ENCODE measurements at places on chromosomes 12 and 14.
A peak's percentile ranks its signal among the peaks of the same experiment; 100 is the strongest.

GRCh38 chr14:59254146-59254910 lies 65.9 kb downstream of the DAAM1 start:
- DNase-seq, result no peak

DNA sequence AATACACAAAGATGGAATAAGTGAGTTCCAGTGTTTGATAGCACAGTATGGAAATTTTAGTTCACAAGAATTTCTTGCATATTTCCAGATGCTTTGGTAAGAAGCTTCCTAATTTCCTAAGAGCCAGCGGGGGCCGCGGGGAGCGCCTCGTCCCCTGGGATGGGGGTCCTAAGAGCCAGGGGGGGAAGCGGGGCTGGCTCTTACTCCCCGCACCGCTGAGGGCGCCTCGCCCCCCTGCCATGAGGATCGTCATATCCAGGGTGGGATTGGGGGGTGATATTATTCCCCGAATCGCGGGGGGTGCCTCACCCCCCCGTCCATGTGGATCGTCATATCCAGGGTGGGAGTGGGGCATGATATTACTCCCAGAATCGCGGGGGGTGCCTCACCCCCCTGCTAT lies 100.5 kb upstream of the GNG2 start:
- no peak for DNase-seq

DNA sequence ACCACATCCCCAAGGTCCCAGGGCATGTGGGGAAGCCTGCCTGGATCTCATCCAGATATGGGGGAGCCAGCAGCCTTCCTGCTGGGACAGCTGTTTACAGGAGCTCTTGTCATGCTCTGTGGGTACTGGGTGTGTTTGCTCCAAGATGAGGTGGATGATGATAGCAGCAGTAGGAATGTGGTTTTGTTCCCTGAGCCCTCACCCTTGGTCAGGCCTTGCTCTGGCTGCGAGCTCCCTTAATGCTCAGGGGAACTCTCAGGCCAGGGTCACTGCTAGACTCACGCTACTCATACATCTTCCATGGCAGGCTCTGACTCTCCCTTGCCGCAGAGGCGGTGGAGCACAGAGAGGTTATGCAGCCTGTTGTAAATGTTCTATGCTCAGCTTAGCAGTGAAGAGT lies 990.3 kb downstream of the AACS start:
- DNase-seq, result no peak

GRCh38 chr14:58426670-58427280 lies 556 bp downstream of the TIMM9 start:
- no peak for DNase-seq

DNA sequence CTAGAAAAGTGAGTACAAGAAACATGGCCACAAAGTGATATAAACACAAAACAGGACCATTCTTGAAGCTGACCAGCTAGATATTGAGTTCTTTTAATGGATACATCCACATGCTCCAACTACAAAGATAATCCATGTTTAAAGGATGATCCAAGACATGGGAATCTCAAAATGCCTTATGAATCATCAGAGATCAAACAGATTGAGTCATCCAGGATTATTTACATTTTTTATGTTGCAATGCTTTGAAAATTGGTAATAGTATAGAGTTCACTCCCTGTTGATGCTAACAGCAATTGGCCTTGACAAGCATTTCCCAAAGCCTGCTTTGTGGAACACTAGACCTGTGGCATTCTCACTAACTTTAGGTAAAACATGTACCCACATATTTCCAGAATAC lies 293.0 kb upstream of the TBX3 start:
- no peak for DNase-seq

- no peak for DNase-seq
Measured at GRCh38 chr14:56844406-56845002, 34.2 kb upstream of the OTX2 start.

- DNase-seq, result no peak
Measured at GRCh38 chr14:57066887-57067513, 201.7 kb downstream of the EXOC5 start.

- DNase-seq, result no peak
Measured at GRCh38 chr12:66669541-66669940, 9.3 kb downstream of the GRIP1 start.

GRCh38 chr12:89089264-89089663 lies 263.0 kb downstream of the DUSP6 start:
- DNase-seq, result no peak

DNA sequence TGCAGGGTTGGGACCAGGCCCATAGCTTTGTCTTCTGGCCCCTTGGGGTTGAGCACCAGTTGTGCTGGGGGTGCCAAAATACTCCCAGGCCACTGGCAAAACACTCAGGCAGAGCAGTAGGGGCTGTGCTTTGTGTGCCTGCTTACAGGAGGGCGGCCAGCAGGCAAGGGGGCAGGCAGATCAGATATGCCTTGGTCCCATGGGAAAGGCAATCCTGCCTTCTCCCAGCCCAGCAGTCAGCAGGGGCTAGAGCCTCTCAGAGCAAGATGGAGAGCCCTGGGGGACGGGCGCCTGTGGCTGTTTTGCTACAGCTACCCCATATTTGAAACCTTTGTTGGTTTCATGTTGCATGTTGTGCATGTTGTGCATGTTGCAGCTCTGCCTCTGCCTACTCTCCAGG lies 36.2 kb upstream of the TMX1 start:
- DNase-seq, result no peak

GRCh38 chr12:106984588-106985137 lies 2.3 kb downstream of the MTERF2 start:
- DNase-seq, result no peak

GRCh38 chr12:112974904-112975303 lies 3.4 kb upstream of the OAS2 start:
- DNase-seq, result no peak

GRCh38 chr14:90625445-90625844 lies 190.8 kb downstream of the TTC7B start:
- DNase-seq, result no peak

DNA sequence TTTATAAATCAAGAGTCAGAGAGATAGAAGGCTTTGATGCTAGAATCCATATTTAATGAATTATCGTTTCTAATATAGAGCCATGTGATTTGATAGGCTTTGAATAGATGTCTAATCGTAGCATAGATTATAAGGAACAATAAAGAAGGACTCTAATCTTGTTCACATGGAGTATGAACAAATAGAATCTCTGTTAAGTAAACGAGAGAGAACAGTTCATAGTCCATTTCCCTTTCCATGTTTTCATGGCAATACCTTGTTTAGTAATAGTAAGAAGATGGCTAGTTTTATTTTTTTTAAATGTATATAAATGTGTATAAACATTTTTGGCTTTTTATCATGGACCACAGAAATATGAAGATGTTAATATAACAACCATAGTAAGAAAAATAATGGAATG lies 32.3 kb upstream of the RAD51AP1 start:
- no peak for DNase-seq

GRCh38 chr12:131116468-131117117 lies 162.9 kb downstream of the ADGRD1 start:
- DNase-seq, result no peak

DNA sequence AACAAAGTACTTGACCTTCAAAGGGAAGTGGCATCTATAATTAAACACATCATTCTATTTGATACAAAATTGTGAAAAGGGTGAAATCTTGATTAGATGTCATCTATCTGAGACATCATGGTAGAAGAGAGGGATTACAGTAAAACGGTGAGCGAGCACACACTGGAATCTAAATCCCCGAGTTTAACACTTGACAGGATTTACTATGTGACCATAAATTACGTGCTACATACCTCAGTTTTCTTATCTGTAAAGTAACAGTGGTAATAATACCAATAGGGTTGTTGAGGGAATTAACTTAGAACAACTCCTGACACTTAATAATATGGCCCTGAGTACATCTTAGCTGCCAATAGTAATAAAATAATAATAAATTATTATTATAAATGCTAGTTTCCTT lies 13.3 kb downstream of the USP44 start:
- DNase-seq, result no peak

DNA sequence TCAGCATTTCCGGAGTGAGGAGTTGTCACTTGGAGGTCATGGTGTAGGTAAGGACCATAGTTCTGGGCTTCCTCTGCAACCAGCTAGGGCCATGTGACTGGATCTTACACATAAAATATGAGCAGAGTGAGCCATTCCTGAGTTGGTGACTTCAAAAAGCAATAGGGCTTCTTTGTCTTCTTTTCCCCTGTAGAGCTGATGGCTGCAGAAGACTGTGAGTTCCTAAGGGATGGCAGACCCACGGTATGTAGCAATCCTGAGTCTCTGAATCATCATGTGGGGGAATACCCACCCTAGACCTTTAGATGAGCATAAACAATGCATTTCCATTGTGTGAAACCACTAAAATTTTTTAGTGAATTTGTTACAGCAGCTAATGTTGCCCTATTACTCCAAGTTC lies 151.1 kb upstream of the TBX3 start:
- no peak for DNase-seq

DNA sequence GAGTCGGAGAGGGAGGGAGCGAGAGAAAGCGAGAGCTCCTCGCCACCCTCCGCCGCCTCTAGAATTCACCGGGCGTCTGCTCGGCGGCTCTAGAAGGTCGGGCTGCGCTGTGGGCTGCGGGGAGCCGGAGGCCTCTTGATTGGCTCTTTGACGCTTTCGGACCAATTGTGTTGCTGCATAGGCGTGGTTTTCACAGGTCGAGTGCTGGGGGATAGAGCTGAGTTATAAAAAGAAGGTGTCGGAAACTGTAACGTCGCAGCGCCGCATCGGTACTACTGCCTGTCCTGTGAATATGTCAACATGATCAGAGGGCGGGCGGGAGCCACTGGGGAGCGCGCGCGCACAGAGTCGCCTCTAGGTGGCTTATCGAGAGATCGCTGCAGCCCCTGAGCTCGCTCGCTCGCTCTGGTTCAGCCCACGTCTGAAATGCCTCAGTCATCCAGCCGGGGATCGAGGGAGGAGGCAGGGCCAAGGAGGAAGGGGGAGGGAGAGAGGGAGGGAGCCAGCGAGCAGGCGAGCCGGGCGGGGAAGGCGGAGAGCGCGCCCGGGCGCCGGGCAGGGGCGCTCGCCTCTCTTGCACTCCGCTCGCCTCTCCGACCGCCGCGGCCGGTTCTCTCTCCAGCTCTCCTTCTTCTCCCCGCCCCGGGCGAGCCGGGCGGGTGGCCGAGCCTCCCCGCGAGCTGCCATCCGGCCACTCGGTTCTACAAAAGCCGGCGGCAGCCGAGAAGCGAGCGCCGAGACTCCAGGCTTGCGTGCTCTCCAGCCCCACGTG lies at the start of gene TBX3:
Gene TBX3 (minus strand): TSS at position 78 of the 772 bp plus-strand sequence. CDS start 975 bp downstream, outside the sequence.
- DNase-seq, result peak; percentile 99

- no peak for DNase-seq
Measured at GRCh38 chr14:65949711-65950516, 536.3 kb upstream of the CCDC196 start.

DNA sequence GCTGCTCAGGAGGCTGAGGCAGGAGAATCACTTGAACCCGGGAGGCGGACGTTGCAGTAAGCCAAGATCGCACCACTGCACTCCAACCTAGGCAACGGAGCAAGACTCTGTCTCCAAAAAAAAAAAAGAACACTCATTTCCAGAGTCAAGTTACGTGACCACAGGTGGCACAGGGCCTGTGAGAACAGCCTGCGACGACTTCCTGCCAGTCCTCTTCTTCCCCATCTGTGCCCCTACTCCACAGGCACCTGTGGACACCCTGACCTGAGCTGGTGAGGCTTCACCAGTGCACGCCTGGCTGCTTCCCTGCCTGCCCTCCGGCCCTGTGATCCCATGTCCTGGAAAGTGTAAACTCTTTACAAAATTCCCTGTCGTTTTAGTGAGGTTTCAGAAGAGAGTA lies 77.7 kb downstream of the PPP2R5C start:
- no peak for DNase-seq

DNA sequence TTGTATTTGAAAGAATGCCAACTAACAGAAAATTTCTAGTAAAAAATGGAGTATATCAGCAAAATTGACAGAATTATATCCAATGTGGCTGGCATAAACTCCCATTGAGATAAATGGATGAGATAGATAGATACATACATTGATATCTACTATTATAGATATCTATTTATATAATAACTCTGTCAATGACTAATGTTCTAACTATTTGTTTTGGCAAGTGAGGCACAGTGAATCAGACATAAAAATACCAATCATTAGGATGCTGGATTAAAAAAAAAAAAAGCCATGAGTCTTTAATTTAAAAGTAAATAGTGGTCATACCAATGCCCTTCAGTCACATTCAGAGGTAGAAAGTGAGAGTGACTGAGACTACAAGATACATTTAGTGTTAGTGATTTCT lies 33.7 kb upstream of the GLIPR1 start:
- no peak for DNase-seq

GRCh38 chr12:110813285-110813684 lies 33.5 kb upstream of the CCDC63 start:
- no peak for DNase-seq

DNA sequence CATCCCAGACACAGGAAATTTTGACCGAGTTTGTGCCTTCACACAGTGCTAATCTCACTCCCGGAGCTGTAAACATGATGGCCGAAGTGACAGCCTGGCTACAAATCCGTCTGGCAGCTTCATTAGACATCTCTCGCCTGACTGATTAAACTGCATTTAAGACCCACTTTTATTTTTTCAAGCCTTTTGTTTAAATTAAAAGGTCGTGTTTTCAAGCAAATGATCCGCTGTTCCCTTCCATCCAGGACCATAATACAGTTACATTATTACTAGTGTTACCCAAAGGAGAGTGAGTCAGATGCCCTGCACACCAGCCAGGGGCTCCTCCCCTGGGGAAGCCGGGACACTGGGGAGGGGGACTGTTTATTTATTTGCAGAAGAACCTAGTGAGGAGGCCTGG lies 200.2 kb downstream of the EXOC5 start:
- no peak for DNase-seq

- no peak for DNase-seq
Measured at GRCh38 chr14:50906326-50907065, 34.6 kb downstream of the ABHD12B start.

DNA sequence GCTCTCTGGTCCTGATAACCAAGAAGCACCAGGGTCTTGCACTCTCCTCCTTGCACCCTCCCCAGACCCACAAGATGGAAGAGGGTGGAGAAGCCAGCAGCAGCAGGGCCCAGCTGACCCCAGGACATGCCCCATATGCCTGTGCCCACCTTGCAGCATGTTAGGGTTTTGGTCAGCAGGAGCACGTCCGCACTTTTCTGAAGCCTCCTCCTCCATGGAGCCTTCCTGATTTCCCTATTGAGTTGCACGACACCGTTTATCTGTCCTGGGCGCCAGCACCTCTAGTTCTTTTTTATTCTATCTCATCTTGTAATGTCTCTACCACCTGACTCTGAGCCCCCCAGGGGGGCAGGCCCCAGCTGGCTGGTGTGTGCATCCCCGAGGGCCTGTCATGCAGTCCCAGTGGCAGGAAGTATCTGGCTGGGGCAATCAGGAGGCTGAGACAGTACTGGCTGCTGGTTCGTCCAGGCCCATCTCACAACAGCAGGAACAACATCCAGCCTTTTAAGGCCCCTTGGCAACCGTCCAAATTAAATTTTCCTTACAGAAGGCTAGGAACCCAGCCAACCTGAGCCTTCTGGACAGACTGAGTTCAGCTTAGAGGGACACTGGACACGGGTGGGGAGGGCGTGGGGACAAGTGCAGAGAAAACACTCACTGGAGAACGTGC lies 39.6 kb downstream of the CCDC85C start:
- no peak for DNase-seq

GRCh38 chr12:131894313-131894860 lies at the start of gene ULK1:
Gene ULK1 (plus strand): TSS chr12:131894622. CDS start chr12:131895002, 380 bp downstream.
- DNase-seq, result peak; percentile 70

GRCh38 chr12:58773986-58774385 lies 146.3 kb downstream of the LRIG3 start:
- no peak for DNase-seq

All from NCI-H187 treated with DMSO at 0.1 percent for 48 hours (cell line).